ENCODE measurements at places on chromosomes 6 and 20.

DNA sequence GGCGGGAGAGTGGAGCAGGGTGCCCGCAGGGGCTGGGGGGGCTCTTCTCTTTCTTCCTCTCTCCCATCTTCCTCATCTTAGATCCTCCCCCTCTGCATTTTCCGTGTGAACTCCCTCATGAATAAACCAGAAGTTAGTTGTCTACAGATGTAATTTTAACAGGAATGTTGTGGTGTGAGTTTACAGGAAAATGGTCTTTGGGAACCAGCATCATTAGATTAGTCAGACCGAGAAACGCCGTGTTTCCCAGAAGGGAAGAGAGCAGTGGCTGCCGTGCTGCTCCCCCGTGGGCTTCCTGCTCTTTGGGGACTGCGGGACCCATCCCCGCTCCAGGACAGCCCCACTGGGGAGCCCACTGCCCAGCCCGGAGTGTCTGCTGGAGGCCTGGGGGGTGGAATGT, 3.4 kb downstream of the MYT1 start:
- DNase-seq: no peak

GRCh38 chr20:24785141-24786110, 163.6 kb upstream of the CST7 start:
- DNase-seq: peak; percentile 43

DNA sequence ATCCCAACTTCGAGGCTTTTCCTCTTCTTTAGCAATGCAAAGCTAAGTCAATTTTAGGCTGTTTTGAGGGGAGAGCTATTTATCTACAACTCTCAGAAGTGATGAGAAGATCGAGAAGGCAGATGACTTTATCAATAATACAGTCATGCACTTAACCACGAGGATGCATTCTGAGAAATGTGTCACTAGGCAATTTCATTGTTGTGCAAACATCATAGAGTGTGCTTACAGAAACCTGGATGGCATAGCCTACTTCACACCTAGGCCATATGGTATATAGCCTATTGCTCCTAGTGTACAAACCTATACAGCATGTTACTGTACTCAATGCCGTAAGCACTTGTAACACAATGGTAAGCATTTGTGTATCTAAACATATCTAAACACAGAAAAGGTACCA, 66.6 kb downstream of the PRND start:
- DNase-seq: no peak

DNA sequence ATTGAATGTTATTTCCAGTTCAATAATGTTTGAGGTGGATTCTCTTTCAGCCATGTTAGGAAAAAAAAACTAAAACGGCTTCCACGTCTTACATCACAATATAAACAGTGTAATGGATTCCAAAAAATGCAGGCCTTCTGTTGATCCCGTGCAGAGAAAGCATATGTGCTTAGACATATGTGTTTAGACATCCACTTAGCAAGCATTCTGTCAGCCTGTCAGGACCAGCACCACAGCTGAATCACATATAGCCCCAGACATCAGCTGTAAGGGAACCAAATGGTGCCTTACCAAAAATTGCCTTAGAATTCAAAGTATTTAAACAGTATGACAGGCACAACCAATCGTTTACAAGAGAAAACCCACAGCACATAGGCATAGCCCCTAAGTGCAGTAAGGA, 304.9 kb downstream of the EYA4 start:
- DNase-seq: no peak

GRCh38 chr20:53220482-53221307, 248.5 kb downstream of the TSHZ2 start:
- no peak for DNase-seq

DNA sequence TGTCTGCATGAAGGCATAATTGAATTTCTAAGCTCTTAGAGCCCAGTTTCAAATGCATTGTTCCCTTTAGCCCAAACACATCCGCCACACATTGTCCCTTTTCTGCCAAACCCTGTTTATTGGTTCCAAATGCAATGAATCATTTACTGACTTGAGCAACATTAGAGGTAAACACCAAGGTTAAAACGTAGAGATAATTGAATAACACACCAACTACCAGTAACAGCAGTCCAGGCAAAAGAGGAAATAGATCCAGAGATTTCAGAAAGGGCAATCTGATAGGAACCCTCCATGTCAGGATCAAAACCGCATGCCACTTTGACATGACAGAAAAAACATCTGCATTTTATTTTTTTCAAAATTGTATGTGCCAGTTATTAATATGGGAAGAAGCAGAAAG, 114.8 kb downstream of the PKHD1 start:
- DNase-seq: no peak

GRCh38 chr20:63961664-63962425, 5.6 kb upstream of the UCKL1 start:
- peak; percentile 79 for DNase-seq

GRCh38 chr6:154592199-154592860, 81.8 kb upstream of the CNKSR3 start:
- DNase-seq: no peak

GRCh38 chr6:119430805-119431204, 81.2 kb upstream of the MAN1A1 start:
- no peak for DNase-seq

Measured in posterior vena cava (tissue), 2 donors.